AG04449 (cell line): ENCODE measurements at places on chromosomes 1 and 21.

GRCh38 chr1:28126783-28127490 lies 38.5 kb upstream of the EYA3 start:
- DNase-seq = no peak

GRCh38 chr1:217393896-217394295 lies 237.0 kb downstream of the GPATCH2 start:
- no peak for DNase-seq

- no peak for DNase-seq
Measured at GRCh38 chr1:90027281-90027680, 32.4 kb downstream of the ZNF326 start.

DNA sequence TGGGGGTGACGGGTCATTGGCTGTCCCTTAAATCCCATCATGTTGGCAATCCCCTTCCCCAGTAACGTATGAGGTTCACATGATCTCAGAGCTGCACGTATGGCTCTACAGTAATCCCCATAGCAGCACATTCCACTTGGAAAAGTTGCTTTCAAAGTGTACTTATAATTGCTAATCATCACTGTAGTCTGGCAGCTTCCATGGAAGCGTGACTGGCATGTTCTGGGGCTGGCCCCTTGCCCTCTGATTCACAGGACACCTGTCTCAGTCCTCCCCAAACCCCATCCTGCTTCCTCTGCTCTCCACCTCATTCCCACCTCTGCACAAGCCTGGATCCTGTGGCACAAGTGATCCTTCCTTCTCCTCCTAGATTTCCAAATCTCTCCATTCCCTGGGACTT lies 102.2 kb downstream of the TSEN15 start:
- no peak for DNase-seq

GRCh38 chr1:155196103-155196892 lies 11.4 kb downstream of the THBS3 start:
- DNase-seq = no peak

DNA sequence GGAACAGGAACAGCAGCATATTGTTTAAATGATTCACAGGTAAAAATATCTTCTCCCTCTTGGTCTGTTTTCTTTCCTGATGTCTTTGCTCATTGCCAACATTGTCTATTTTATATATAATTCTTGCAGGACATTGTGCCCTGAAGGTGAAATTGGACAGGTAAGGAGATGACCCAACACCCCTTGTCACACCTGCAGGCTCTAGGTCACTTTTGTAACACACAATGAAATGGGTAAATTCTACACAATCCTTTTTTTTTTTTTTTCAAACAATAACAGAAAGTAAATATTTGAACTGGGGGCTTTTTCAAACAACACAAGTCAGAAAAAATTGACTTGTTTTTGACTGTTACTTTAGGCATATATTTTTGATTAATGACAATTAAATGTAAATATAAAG lies 62.9 kb upstream of the ERG start:
- no peak for DNase-seq

- DNase-seq = no peak
Measured at GRCh38 chr1:94276988-94277434, 39.6 kb upstream of the ARHGAP29 start.

- DNase-seq = no peak
Measured at GRCh38 chr1:201222125-201222524, 31.5 kb downstream of the IGFN1 start.

- no peak for DNase-seq
Measured at GRCh38 chr1:153649137-153649862, 9.2 kb upstream of the SNAPIN start.
